Stimulated activated CD4-positive, alpha-beta T cell treated with anti-CD3 and anti-CD28 coated beads, Interleukin-2, amount 100 ng/mL, for 24 hours (primary cell): ENCODE measurements at places on chromosomes 5 and 9.

- DNase-seq = no peak
Observed at GRCh38 chr9:127642082-127642740, 30.1 kb downstream of the STXBP1 start.

DNA sequence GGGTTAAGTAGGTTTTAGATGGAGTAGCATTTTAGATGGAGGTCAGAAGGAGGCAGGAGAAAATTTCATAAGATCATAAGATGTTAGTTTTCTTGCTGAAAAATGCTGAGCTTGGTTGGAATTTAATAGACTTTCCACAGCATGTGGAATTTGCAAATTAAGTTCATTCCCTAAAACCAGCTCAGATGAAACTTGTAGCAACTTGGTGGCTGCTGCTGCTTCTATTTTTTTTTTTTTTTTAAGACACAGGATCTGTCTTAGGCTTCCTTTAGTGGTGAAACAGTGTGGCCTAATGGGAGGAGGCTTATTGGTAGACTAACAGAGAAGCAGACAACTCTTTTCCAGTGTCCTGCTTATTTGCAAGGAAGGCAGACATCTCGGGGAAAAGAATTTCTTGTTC is 154.5 kb downstream of the AOPEP start:
- no peak for DNase-seq

DNA sequence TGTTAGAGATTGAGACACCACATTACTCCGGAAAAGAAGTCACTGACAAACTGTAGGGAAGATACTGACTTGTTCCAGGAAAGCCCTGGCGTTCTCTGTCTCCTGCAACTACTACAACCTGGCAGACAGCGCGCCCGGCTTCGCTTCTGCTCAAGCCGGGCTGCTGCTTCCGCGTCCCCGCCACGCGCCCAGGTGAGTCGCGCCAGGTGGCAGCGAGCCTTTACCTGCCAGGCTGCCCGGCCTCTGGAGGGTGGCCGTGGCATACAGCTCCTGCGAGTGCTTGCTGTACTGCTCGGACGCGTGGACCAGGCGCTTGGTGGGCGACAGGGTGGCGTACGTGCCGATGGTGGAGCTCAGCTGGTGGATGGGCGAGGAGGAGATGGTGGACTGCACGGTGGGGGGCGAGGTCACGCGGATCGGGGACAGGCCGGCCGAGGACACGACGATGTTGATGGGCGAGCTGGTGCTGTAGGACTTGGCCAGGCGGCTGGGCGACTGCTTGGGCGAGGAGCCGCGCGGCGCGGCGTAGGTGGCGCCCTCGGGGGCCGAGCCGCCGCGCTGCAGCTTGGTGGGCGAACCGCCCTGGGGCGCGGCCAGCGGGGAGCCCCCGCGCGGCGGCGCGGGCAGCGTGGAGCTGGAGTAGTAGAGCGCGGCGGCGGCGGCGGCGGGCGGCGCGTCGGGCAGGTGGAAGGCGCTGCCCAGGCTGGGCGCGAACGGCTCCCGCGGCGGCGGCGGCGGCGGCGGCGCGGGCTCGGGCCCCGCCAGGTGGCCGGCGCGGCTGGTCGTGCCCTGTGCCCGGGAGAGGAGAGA is 519.6 kb downstream of the CTNND2 start:
- no peak for DNase-seq

DNA sequence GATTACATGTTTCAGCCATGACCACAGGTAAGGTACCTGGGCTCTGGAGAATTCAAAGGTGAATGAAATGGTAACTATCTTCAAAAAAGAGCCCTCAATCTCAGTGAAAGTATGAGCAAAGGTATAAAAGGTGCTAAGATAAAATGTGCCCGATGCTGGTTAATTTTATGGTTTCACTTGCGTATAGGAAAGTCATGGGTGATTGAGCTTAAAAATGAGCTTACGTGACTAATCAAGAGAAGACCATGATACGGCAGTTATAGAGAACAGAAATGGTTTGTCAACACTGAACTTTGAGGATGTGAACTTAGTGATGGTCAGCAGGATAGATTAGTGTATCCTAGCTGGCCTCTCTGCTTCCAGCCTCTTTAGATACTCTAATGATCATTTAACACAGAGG is 320.1 kb downstream of the DEPDC1B start:
- DNase-seq = no peak

- no peak for DNase-seq
Observed at GRCh38 chr5:157509587-157509986, 49.6 kb downstream of the NIPAL4 start.

DNA sequence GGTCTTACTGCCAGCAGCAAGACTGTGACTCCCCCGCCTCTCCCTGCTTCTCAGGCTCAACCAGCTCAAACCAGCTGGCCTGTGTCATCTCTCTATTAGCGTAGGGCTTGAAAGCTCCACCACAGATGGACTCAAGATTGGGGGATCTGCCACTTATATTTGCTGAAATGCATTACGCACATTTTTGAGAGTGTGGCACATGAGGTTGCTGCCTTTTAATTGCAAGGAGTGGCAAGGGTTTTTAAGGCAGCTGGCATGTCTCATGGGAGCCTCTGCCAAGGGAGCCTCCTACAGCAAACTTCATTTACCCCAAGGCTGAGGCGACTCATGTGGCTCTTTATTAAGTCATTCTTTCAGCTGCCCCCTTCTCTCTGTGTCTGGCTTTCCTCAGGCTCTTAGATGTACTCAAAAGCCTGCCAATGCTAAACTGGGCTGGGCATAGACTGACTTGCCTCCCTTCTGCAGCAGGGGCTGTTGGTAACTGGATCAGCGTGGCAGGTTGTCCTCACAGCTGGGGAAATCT is 219.3 kb downstream of the SMARCA2 start:
- no peak for DNase-seq

DNA sequence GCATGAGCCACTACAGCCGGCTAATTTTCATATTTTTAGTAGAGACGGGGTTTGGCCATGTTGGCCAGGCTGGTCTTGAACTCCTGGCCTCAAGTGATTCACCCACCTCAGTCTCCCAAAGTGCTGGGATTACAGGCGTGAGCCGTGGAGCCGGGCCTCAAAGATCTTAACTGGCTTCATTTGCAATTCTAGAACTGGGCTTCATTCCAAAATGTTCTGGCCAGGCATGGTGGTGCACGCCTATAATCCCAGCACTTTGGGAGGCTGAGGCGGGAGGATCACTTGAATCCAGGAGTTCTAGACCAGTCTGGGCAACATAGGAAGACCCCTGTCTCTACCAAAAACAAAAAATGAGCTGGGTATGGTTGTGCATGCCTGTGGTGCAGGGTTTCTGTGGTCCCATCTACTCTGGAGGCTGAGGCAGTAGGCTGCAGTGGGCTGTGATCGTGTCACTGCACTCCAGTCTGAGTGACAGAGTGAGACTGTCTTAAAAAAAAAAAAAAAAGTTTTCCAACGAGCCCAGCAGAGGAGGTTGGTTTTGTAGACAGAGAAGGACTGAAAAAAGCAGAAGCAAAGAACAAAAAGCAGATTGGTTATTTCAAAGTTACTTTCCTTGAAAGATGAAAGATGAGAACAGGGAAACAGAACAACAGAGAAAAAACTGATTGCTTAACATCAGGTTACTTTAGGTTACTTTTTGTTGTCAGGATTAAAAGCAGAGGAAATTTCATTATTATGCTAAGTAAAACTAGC is 78.2 kb downstream of the ANKRD55 start:
- DNase-seq = no peak

- DNase-seq = no peak
Observed at GRCh38 chr9:133837627-133838597, 99.8 kb upstream of the SARDH start.

- DNase-seq = no peak
Observed at GRCh38 chr9:137785704-137786161, 91.8 kb upstream of the CACNA1B start.

DNA sequence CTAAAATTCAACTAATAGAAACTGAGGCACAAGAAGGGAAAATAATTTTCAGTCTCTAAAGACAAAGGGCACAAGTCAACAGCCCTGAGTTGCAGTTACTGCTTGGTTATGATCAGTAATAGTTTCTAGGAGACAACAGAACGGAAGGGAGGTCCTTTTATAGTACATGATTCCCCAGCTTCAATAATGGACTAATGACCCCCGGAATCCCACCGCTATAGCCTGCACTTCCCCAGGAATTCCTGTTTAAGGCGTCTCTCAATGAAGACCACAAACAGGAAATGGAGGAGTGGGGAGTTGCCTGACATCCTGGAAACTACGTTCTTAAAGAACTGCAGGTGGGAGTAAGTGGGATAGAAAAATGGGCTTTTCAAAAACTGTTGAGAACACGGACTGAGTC is 60.6 kb downstream of the DIAPH1 start:
- DNase-seq = no peak

GRCh38 chr9:69370430-69370829 is 45.4 kb downstream of the ENTREP1 start:
- no peak for DNase-seq

DNA sequence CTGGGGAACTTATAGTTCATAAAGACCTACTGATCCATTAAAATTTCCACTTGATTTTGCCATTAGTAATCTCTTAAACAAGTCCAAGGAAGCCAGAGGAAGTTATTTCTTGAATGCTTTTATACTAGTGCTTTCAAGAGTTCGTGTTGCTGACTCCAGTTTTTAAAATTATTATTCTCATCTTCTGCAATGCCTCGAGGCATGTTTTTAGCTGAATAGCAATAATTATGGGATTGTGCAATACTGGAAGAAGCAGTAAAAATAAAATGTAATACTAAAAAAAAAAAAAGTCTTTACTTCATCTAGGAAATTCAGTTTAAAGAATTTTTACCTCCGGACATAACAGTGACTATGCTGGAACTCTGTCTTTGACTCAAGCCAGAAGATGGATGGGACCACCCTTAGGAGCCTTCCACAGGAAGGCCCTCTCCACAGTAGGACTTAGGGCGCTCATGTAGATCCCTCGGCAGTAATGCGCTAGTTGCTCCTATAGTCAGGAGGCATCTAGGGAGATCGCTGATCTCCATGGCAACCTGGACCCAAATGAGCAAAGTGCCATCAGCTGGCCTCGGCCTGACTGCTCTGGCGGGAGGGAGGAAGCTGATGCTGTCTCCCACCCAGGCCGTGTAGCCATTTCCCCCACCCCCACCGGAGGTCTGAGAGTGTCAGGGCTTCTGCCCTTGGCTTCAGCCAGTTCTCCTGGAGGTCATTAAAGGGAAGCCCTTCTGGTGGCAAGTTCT is 56.7 kb downstream of the DAPK1 start:
- no peak for DNase-seq
